ENCODE measurements at places on chromosomes 6 and 20. TPM values are rescaled to one million over a fixed set of nuclear protein-coding genes. Genes with fewer than 3 reads are reported as not detected.
A peak's percentile ranks its signal among the peaks of the same experiment; 100 is the strongest.

TRIM40 gene
- not detected for total RNA-seq

RNF144B gene
- 13.2 TPM for total RNA-seq

MARCKS gene
- 103 TPM for total RNA-seq

GRCh38 chr6:53854843-53855567, 60.2 kb downstream of the LRRC1 start:
- H3K4me3 ChIP-seq = no peak overlapping the region
- peaks cover 17% of the 10 kb centered on the region for H3K4me1 ChIP-seq
- no peak for DNase-seq
- no peaks in the 10 kb centered on the region for H3K36me3 ChIP-seq

DNA sequence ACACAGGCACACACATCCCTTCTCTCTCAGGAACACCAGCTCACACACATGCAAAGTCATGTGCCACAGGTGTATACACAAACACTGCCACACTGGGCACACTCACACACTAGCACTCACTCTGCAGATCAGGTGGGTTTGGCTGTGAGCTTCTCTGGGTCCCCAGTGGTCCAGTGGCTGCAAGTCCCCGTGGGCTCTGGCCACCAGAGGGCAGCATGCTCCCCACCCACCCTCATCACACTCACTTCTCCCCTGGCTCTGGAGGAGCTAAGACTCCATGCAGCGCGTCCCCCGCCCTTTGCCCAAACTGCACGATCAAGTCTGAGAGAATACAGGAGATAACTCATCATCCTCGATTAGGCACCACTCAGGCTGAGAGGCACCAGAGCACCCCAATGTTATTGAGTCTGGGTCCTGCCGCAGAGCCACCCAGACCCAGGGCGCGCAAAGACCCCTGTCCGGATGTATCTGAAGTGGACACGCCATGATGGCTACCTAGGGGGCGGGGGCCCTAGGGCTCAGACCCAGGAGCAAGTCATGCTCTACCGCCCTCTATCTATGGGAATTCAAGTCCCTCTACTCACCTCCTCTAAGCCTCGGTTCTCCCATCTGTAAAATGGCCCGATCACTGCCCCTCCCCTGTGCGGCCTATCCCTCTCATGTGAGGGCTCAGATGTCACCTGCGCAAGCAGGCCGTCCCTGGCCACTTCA, 90.5 kb downstream of the GRM4 start:
- no peak overlapping the region for H3K27ac ChIP-seq
- DNase-seq = peak; percentile 20
- peaks cover 3% of the 10 kb centered on the region for H3K27me3 ChIP-seq
- H3K36me3 ChIP-seq = no peaks in the 10 kb centered on the region

DNA sequence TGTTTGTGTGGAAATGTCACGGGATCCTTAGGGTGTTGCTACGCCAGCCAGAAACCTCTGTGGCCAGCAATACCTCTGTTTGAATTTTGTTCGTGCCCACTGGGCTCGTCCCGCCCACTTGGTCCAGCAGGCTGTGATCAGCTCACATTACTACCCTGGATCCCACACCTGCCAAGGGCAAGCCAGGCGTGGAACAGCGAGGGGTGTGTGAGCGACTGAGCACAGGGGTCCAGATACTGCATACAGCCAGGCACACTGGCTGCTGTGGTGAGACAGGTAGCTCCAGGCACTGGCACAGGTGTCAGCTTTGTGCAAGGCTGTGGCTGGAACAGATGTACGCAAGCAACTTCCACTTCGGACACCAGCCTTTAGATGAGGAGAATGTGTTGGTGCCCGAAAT, 718.9 kb downstream of the EPHA7 start:
- H3K36me3 ChIP-seq = no peaks in the 10 kb centered on the region
- no peak overlapping the region for H3K4me3 ChIP-seq
- H3K27me3 ChIP-seq = no peaks in the 10 kb centered on the region
- H3K27ac ChIP-seq = no peak overlapping the region
- no peaks in the 10 kb centered on the region for H3K4me1 ChIP-seq
- DNase-seq = no peak

DNA sequence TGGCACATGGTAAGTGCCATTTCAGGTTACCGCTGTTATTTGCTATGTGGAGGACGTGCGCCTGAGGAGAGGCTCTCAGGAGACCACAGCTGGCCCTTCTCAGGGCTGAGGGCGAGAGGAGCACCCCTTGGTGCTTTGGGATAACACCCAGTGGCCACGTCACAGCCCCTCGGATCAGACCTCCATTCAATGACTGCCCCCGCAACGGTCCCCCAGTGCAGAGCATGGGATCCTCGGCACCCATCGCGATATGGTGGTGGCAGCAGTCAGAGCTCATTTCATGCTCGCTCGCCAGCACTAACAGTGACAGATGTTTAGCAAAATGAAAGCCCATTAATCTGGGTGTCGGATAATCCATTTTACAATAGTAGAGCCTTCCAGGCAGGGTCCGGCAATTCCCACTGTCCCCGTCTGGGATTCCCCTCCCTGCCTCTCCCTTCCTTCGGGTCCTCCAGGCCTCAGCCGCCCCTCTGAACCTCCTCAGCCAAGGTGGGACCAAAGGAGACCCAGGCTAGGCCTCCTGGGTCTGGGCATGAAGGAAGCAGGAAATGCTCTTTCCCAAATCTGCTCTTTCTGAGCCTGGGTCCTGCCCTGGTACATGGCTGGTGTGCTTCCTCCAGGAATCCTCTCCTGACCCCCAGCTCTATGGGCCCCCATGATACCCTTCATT, 117.1 kb downstream of the GRM4 start:
- no peaks in the 10 kb centered on the region for H3K27me3 ChIP-seq
- H3K4me3 ChIP-seq = no peak overlapping the region
- no peak for DNase-seq
- no peaks in the 10 kb centered on the region for H3K36me3 ChIP-seq
- H3K4me1 ChIP-seq = no peaks in the 10 kb centered on the region
- no peak overlapping the region for H3K27ac ChIP-seq

- H3K27ac ChIP-seq = no peak overlapping the region
- no peaks in the 10 kb centered on the region for H3K4me1 ChIP-seq
These were observed 53.9 kb downstream of the OTOR start for GRCh38 chr20:16801919-16802651.

- peaks cover 44% of the 10 kb centered on the region for H3K36me3 ChIP-seq
- no peaks in the 10 kb centered on the region for H3K27me3 ChIP-seq
- no peaks in the 10 kb centered on the region for H3K4me1 ChIP-seq
- peak; percentile 59 for DNase-seq
- H3K4me3 ChIP-seq = no peak overlapping the region
- H3K27ac ChIP-seq = no peak overlapping the region
These were observed 26.0 kb downstream of the MYLIP start for GRCh38 chr6:16154904-16155303.

DNA sequence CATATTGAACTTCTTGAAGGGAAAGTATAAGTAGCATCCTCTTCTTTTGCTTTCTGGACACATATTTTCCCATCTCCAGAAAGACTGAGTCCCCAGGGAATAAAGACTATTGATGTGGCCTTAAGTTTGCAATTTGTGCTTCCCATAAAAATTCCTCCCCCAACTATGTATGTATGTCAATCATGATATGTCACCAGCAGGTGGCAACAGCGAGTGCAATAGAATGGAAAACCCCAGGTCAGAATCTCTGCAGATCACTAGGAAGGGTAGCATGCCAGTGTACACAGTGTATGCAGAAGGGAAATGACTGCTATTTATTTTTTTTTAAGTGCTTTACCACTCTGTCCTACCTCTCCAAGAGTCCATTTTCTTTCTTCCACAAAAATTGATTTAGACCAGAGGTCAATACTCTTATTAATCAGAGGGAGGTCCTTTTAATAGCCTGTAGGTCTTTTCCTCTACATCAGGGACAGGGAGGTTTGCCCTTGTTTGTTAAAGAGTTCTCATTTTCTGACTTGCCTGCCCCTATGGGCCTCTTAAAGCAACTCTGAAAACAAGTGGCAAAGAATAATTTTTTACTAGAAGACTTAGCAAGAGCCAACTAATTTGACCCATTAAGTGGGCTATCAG, 61.4 kb downstream of the BMP2 start:
- H3K4me3 ChIP-seq = no peak overlapping the region
- no peaks in the 10 kb centered on the region for H3K27me3 ChIP-seq
- no peaks in the 10 kb centered on the region for H3K36me3 ChIP-seq
- H3K27ac ChIP-seq = no peak overlapping the region
- DNase-seq = peak; percentile 66

- no peak overlapping the region for H3K4me3 ChIP-seq
- H3K27me3 ChIP-seq = no peaks in the 10 kb centered on the region
- no peaks in the 10 kb centered on the region for H3K4me1 ChIP-seq
- H3K36me3 ChIP-seq = no peaks in the 10 kb centered on the region
- no peak overlapping the region for H3K27ac ChIP-seq
- no peak for DNase-seq
These were observed 26.1 kb upstream of the RIPPLY2 start for GRCh38 chr6:83827050-83827449.

DNA sequence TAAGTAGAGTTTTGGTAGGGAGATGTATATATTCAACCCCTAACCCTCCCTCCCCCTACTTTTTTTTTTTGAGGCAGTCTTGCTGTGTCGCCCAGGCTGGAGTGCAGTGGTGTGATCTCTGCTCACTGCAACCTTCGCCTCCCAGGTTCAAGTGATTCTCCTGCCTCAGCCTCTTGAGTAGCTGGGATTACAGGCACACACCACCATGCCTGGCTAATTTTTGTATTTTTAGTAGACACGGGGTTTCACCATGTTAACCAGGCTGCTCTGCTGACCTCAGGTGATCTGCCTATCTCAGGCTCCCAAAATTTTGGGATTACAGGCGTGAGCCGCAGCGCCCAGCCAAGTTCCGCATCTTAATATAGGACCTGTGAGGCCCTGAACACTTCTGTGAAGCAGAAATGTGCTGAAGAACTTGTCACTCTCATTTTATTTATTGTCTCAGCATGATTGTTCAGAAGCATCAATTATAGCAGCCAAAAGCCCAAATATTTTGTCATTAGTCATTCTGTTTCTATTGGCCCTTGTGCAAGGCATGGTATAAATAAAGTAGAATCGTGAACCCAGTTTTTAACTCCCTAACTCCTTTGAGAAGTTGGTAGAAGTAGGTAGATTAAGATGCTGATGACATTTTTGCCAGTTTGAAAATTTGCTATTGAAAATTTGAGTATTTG, 19.4 kb downstream of the DSTN start:
- no peaks in the 10 kb centered on the region for H3K36me3 ChIP-seq
- H3K27me3 ChIP-seq = no peaks in the 10 kb centered on the region
- no peak overlapping the region for H3K4me3 ChIP-seq
- H3K4me1 ChIP-seq = peaks cover 71% of the 10 kb centered on the region
- H3K27ac ChIP-seq = no peak overlapping the region
- no peak for DNase-seq

GRCh38 chr6:104789770-104790190, 69.9 kb downstream of the HACE1 start:
- DNase-seq = no peak
- no peaks in the 10 kb centered on the region for H3K27me3 ChIP-seq
- H3K27ac ChIP-seq = no peak overlapping the region
- H3K36me3 ChIP-seq = no peaks in the 10 kb centered on the region
- no peaks in the 10 kb centered on the region for H3K4me1 ChIP-seq
- no peak overlapping the region for H3K4me3 ChIP-seq

- H3K27ac ChIP-seq = peak overlapping the region; percentile 91
- H3K27me3 ChIP-seq = no peaks in the 10 kb centered on the region
- peaks cover 20% of the 10 kb centered on the region for H3K4me1 ChIP-seq
These were observed 640 bp downstream of the NFS1 start for GRCh38 chr20:35698298-35699126.

Measured in tibial nerve (tissue), 4 donors.